ENCODE measurements at places on chromosomes 4 and X. TPM values are rescaled to one million over a fixed set of nuclear protein-coding genes. Genes with fewer than 3 reads are reported as not detected.

SUV39H1 gene
- total RNA-seq = 32.2 TPM

CD38 gene
- 89.6 TPM for total RNA-seq

TMEM154 gene
- 9.0 TPM for total RNA-seq

STARD8 gene
- total RNA-seq = 3.3 TPM

TRIM61 gene
- total RNA-seq = 3.7 TPM

CPE gene
- not detected for total RNA-seq

OFD1 gene
- total RNA-seq = 19.3 TPM

All from activated CD4-positive, alpha-beta T cell treated with anti-CD3 and anti-CD28 coated beads, Interleukin-2, amount 10 ng/mL, durations not matched to agents 24 days and 14 days (primary cell).